Chondrocyte (in vitro differentiated cells): ENCODE measurements at places on chromosomes 7 and 10. TPM values are rescaled to one million over a fixed set of nuclear protein-coding genes. Genes with fewer than 3 reads are reported as not detected.

DNA sequence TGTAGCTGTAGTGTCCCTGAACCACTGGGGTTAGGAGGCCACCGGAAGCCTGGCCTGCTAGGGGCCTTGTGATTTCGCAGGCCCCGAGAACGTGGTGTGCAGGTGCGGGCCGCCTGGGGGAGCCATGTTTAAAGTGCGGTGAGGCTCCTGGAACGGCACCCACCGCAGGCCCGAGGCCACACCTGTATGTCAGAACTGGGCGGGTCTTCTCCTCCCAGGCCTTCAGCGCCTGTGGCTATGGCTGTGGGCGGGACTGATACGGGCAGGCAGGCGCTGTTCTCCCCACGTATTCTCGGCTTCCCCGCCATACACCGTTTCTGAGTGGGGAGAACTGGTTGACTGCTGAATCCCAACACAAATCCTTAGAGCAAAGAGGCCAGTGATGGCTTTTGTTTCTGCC lies 74.8 kb downstream of the DNAJB6 start:
- DNase-seq = peak; percentile 63

GRCh38 chr10:78894841-78895195 lies 173.9 kb upstream of the ZMIZ1 start:
- DNase-seq = no peak

DNA sequence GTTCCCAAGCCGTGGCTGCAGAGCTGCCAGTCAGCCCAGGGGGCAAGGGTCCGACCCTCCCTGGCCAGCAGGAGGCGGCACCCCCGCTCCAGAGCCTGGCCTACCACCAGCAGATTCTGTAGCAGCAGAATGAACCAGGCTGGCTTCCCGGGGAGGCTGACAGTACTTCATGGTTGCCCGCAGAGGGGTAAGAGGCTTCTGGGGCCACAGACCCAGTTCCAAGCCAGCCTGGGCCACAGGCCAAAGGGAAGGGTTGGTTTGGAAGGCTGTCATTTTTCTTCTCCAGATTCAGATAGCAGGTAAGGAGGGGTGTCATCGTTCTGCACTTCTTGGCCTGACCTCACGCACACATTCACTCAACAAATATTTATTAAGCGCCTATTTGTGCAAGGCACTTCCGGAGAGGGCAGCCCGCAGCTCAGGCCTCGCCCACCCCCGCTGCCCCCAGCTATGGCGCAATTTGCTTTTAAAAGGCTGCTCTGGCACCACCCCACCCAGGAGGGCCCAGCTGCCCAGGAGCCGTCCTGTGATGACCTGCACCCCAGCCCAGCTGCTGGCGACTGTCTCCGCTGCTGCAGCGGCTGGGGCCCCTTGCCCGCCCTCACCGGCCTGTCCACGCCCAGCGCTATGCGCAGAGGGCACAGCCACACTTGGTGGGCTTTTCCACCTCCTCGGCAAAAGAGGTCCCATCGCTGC lies 168.5 kb downstream of the LCOR start:
- DNase-seq = no peak

- no peak for DNase-seq
These were observed 6.9 kb upstream of the ZNF138 start for GRCh38 chr7:64787295-64787694.

GRCh38 chr7:4690953-4691856 lies 9.1 kb downstream of the FOXK1 start:
- no peak for DNase-seq

GRCh38 chr7:92421676-92422435 lies 25.4 kb upstream of the GATAD1 start:
- DNase-seq = no peak

DNA sequence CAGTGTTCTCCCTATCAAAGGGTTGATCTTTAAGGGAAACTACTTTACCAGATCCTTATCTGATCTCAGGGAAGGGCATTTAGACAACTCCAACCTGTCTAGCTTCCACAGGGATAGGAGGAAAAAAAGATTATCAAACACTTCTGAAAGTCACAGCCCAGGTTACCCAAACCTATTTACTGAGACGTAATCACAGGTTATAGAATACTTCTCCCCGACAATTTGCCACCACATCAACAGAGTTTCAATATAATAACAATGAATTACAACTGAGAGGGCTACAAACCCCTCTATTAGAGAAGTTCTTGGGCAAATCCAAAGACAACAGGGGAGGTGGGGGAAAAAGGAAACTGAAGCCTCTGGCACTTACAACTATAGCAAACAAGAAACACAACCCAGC lies 26.3 kb downstream of the CFAP70 start:
- DNase-seq = no peak

GRCh38 chr7:101553771-101554445 lies 75.2 kb downstream of the MYL10 start:
- peak; percentile 53 for DNase-seq

DNA sequence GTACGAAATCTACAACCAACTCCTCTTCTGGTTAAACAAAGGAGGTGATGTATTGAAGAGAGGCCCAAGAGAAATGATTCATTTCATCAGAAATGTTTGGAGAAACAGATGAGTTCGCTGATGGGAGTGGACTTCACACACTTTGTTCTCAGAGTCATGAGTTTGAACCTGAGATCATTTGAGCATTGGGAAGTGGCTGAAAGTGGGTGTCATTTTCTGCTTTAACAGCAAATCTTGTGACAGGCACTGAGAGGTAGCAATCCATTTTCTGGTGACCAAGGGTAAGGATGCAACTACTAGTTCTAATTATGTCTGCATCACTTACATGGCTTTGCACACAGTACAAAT lies 51.4 kb downstream of the RBM20 start:
- DNase-seq = no peak

- no peak for DNase-seq
These were observed 142.1 kb downstream of the HGF start for GRCh38 chr7:81627536-81628287.

Gene FGFR2
- total RNA-seq = 1.7 to 6.0 TPM (median 2.9 TPM) in 3 replicates

DNA sequence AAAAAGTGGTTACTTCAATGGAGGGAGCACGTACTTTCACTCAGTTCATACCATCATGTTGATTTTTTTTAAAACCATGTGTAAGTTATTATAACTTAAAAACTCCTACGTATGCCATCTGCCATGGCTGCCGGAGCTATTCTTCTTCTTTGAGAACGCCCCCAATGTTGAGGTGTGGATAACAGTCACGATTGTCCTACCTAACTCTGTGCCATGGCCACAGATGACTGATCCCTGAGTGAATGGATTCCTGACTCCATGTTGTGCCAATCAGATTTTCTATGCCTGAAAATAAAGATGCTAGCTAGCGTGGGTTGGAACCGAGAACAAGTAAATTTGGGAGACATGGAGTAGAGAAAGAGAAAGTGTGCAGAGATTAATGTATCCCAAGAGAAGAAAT lies 5.3 kb downstream of the MCMBP start:
- DNase-seq = no peak

GRCh38 chr10:21100871-21101514 lies 203.9 kb upstream of the NEBL start:
- DNase-seq = no peak

DNA sequence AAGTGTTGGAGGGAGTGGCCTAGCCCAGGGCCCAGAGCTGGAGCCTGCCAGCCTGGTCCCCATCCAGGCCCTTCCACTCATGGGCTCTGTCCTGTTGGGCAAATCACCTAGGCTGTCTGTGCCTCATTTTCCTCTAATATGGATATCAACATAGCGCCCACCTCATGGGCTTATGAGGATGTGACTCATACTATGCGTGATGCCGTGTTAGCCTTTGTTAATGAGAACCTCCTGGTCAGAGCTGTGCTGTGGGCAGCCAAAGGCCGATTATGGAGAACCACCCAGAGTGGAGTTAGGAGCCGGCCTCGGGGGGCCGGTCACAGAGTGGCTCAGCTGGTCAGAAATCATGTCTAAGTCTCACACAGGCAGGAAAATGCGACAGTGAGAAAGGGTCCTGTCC lies 306.4 kb downstream of the PAXIP1 start:
- no peak for DNase-seq

DNA sequence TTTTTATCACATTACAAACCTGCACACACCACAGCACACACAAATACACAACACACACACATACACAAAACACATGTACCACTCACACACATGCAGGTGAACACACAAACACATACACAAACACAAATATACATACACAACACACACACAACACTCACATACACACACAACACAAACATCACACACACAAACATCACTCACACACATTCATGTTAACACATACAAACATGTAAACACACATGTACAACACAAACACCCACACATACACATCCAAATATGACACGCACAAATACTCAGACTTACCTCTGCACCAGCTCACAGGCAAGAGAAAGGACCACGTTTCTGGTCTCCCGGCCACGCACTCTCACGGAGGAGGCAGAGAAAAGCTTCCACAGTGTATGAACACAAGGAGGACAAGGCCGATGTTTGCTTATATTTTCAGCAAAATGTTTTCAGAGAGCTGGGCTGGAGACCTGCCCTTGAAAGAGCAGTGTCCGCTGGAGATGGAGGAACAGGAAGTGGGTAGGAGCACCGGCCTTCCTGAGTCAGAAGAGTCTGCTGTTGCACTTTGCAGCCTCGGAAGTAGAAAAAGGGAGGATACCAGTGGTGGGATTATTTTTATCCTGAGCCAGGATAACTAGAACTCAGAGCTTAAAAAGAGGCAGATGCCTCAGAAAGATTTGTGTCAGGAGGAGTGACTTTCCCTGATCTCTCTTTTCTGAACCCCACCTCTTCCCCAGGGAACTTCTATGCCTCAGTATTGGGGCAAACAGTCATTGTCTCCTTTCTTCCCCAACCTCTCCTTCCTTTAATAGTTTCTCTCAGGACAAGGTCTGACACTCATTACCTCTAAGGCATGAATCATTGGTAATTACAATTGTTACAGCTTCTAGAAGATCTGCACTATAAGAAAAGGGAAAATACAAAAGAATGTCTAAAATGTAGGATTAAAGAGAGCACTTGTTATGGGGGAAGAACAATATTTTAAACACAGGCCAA lies at the start of gene GIMAP6:
Gene GIMAP6, minus strand, starts transcription at position 520 of the 999 bp plus-strand sequence. CDS start 2,243 bp downstream, outside the sequence.
- no peak for DNase-seq

GRCh38 chr10:32232378-32232777 lies 114.6 kb downstream of the EPC1 start:
- no peak for DNase-seq

- DNase-seq = no peak
These were observed 251.2 kb upstream of the PPP2R2D start for GRCh38 chr10:131649617-131650016.

DNA sequence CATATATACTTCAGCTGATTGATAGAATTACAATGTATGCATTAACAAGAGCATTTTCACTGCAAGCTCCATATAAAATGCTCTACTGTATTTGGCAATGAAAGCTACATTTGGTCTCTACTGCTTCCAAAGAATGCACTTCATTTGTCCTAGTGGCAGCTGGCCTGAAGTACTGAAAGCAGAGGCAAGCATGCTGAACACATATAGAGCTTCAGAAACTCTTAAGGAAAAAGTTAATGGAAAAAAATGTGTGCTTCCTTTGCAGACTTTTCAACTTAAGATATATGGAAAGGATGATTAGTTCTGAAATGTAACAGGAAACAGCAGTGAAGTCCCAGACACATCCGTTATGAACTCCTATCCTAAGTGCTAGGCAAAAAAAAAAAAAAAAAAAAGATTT lies 537.1 kb upstream of the POM121L12 start:
- no peak for DNase-seq

GRCh38 chr10:70694418-70695141 lies 22.3 kb downstream of the ADAMTS14 start:
- DNase-seq = no peak

- no peak for DNase-seq
These were observed 115.5 kb upstream of the CREB5 start for GRCh38 chr7:28296571-28297483.

DNA sequence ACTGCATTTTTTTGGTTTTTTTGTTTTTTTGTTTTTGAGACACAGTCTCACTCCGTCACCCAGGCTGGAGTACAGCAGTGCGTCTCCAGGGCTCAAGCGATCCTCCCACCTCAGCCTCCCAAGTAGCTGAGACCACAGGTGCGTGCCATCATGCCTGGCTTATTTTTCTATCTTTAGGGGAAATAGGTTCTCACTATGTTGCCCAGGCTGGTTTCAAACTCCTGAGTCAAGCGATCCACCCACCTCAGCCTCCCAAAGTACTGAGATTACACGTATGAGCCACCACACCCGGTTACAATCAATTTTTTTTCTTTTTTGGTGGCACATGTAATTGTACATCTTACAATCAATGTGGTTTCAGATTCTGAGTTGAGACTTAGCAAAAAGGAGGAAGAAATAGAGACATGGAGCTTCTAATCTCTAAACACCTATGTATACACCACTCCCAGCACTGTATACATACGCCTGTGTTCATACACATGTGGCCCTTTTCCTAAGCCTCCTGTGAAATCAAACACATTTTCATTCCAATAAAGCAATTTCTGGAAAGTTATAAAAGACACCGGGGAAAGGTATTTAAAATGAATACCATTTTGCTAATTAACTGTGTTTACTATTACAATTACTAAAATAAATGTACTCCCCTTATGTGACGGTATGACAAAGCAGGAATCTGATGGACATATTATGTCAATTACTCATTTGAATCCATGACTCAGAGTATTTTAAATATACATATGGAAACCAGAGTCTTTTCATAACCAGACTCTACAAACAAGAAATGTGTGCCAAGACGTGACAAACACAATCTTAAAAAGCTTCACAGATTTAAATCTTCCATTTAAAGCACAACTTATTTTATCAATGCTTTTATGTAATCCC lies 40.9 kb downstream of the SMURF1 start:
- no peak for DNase-seq

DNA sequence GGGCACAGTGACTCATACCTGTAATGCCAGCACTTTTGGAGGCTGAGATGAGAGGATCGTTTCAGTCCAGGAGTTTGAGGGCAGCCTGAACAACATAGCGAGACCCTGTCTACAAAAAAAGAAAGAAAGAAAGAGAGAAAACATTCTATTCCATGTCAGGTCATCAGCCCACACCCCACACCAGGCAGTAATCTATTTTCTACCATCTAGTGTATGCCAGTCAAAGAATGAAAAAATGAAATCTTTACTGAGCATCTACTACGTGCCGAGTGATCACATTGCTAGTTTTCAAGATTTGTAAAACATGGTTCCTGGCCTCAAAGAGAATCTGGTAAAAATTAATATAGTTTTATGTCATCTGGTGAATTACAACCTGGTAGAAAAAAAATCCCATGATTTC lies 3.1 kb upstream of the EPHB4 start:
- DNase-seq = no peak

DNA sequence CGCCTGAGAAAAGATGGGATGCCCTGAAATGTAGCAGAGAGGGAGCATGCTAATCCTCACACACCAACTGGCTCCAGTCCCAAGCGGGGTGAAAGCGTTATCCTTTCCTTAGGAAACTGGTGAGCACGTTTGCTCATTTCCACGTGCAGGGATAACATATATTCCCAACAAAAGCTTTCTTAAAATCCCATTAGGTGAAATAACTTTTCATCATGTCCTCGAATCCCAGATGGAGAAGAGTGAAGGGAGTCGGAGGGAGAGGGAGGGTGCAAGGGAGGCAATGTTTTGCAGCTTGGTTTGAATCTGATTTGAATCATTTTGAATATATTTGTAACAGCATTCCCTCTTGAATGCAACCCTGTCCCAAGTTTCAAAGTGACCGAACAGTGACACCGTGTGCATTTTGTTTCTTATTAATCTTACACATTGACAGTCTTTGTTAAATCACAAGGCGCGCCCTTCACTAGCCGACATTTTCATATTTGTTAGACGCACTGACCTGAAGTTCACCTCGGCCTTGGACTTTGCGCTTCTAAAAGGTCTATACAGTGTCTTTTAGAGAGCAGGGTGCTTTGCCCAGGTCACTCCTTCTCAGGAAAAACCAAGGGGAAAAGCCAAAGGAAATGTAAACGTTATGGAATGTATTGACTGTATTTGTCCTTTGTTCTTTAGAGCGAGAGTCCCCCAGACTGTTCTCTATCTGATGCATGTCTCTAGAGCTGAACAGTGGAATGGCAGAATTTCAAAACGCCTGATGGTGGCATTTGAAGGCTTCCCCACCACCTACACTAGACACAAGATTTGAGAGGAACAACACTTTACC lies 3.1 kb upstream of the HOXA4 start:
- no peak for DNase-seq
